Ammon's horn (tissue), 1 donor: ENCODE measurements at places on chromosomes 6 and 20.

DNA sequence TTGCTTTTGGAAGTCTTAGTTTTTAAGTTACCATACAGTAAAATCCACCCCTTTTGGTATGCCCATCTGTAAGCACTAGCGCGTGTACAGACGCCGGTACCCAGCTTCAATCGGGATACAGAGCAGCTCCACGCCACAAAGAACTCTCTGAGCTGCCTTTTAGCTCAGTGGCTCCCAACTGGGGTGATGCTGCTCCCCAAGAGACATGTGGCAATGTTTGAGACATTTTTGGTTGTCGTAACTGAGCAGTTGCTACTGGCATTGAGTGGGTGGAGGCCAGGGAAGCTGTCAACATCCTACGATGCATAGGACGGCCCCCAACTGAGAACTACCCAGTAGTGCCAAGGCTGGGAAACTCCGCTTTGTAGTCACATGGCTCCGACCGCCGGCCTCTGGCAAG lies 73.3 kb downstream of the BMP7 start:
- DNase-seq: no peak

GRCh38 chr20:12371990-12372389 lies 454.3 kb downstream of the BTBD3 start:
- DNase-seq: no peak

GRCh38 chr20:59323731-59324130 lies 23.3 kb downstream of the EDN3 start:
- DNase-seq: no peak

DNA sequence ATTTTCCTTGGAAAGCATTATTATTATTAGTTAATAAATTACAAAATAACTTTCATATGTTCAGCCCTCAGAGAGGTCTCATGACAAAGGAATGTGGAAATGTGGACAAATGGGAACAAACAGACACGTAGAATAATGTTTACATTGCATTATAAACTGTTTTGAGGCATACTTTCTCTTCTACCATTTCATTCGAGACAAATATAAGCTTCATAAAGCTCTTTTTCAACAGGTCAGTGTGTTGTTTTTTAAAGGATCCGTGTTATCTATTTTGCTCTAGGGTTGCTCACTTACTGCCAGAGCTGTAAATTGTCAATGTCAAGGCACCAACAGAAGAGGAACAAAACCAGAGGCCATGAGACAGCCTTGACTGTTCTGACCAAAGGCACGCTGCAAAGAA lies 256.8 kb downstream of the PHACTR1 start:
- no peak for DNase-seq

DNA sequence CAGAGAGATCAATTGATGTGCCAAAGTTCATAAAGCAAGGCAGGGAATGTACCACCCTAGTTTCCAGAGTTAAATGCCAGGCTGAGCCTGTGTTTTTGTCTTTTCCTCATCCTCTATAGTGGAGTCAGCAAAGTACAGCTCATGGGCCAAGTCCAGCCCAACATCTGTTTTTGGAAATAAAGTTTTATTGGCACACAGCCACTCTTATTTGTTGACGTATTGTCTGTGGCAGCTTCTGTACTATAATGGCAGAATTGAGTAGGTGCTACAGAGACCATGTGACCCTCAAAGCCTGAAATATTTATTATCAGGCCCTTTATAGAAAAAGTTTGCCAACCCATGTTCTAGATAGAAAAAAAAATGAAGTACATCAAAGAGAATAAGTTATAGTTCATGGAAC lies 187.0 kb downstream of the TSHZ2 start:
- no peak for DNase-seq
